ENCODE measurements at places on chromosomes 16 and 17.

GRCh38 chr16:74998481-74999218 is at the start of gene ZNRF1:
ZNRF1 (plus strand) TSS chr16:74999024; CDS start chr16:74999672, 648 bp downstream.
- DNase-seq = peak; percentile 92

- DNase-seq = no peak
Observed at GRCh38 chr16:4689091-4689671, 4.2 kb upstream of the NUDT16L1 start.

DNA sequence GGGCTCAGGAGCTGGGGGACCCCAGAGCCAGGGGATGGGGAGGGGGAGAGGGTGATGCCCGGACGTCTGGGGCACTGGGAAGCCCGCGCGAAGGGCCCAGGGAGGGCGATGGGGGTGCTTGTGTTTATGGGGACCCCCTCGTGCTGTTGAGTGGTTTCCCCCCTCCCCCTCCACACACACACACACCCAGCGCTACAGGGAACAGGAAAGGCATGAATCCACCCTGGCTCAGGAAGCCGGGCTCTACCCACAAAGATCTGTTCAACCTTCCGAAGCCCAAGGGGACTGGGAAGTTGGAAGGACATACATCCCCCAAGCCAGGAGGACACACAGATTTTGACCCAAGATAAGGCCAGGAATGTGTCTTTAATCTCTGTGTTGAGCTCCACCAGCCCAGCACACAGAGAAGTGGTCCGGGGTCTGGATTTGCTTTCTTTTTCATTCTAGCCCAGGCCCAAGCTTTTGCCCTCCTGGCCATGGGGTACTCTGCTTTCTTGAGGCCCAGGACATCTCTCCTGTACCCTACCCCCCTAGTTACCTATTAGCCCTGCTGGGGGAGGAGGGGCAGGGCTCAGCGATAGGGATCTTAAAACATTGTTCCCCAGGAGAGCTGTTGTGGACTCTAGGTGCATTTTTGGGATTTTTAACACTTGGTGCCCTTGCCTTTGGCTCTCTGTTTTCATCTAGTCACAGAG is 1.2 kb downstream of the UBALD2 start:
- peak; percentile 67 for DNase-seq

DNA sequence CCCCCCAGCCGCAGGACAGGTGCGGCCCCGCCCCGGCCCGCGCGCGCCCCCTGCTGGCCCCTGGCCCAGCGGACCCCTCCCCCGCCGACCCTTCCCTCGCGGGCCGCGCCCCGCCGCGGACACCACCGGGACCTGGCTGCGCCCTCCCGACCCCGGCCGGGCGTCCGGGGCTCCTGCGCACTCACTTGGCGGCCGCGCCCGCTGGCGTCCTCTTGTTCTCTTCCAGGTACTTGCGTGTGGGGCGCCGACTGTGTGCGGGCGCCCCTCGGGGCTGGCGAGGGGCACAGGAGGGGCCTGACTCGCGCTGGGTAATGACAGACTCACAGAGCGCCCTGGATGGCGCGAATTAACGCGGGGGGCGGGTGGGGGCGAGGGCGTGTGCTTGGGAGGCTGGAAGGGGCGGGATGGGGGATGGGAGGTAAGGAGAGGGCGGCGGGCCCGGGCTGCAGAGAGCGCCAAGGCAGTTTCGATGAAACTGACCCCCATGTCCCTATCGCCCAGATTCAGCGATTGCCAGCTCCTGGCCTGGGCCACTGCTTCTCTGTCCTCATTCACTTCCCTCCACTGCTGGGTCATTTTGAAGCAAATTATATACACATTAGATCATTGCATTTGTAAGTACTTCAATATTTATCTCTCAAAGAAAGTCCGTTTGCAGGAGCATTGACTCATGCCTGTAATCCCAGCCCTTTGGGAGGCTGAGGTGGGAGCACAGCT is 445 bp upstream of the DBNDD1 start:
- peak; percentile 40 for DNase-seq

DNA sequence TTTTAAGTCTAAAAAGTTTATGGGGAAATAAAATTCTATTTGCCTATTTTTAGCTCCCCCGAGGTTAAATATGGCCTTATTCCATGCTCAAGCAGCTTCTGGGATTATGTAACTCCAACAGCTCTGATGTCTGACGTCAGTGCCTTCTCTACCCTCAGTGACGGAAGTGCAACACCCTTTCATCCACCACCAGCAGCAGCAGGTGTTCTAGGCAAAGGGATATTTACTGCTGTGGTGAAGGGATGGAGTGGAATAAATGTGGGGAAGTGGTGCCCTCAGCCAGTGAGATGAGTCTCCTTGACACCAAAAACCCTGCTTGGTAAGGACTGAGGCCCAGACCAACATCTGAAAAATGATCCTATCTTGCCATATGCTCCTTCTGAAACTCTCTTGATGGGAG is 247.4 kb downstream of the SHISA9 start:
- DNase-seq = no peak

All from colonic mucosa (tissue), 4 donors.